Peyer's patch (tissue), 4 donors: ENCODE measurements at places on chromosomes 1 and 21. TPM values are rescaled to one million over a fixed set of nuclear protein-coding genes. Genes with fewer than 3 reads are reported as not detected.

DNA sequence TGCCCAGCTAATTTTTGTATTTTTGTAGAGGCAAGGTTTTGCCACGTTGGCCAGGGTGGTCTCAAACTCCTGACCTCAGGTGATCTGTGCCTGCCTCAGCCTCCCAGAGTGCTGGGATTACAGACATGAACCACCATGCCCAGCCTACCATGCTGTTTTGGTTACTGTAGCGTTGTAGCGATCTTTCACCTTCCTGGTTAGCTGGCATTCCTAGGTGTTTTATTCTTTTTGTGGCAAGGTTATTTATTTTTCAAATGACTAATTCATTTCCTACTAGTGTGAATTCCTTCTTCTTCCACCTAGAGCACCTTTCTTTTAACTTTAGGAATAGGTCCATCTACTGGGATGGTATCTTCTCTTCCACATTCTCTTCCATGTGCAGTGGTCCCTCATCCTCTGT lies 29.3 kb downstream of the TMEM200B start:
- DNase-seq: no peak

GRCh38 chr1:62823556-62823955 lies 39.6 kb downstream of the ATG4C start:
- no peak for DNase-seq

DNA sequence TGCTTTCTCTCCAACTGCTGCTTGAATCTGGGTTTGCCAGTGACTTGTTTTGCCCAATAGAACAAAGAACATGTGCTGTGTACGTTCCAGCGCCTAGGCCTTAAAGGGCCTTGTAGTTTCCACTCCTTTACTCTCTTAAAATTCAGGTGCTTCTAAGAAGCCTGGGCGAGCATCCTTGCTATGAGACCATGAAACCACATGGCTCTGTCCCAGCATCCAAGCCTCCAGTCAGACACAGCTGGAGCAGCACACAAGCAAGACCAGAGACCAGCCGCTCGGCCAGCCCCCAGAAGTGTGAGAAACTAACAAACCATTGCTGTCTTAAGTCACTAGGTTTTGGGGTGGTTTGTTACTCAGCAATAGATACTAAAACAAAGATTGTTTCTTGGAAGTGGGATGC lies 15.1 kb downstream of the PLEKHO1 start:
- DNase-seq: no peak

DNA sequence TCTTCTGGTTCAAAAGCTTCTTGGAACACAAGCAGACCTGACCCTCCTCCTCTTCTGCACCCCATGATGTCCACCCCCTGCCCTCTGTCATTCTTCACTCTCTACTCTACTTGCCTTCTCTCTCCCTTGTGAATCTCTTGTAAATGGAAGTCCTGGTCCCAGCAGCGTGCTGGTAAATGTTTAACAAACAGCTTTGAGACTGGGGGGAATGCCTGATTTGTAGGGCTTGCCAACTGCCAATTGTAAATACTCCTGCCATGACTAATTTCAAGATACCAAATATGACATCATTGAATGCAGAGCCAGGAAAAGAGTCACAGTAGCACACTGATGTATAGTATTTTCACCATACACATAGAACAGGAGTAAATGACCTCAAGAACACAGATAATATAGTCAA lies 40.9 kb upstream of the LRRN2 start:
- DNase-seq: no peak

DNA sequence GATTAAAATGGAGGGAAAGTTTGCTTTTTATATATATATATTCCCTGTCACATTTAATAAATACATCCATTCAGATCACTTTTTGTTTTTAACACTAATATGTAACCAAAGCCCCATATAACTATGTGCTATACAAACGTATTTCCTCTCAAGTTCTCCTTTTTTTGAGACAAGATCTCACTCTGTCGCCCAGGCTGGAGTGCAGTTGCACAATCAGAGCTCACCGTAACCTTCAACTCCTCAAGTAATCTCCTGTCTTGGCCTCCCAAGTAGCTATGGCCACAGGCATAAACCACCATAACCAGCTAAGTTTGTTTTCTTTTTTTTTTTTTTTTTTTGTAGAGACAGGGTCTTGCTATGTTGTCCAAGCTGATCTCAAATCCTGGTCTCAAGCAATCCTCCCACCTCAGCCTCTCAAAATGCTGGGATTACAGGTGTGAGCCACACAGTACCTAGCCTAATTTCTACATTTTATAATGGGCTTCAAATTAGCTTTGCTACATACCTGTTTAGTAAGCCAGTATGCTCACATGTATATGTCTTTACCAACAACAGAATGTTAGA lies 120.0 kb downstream of the TGFBR3 start:
- no peak for DNase-seq

DNA sequence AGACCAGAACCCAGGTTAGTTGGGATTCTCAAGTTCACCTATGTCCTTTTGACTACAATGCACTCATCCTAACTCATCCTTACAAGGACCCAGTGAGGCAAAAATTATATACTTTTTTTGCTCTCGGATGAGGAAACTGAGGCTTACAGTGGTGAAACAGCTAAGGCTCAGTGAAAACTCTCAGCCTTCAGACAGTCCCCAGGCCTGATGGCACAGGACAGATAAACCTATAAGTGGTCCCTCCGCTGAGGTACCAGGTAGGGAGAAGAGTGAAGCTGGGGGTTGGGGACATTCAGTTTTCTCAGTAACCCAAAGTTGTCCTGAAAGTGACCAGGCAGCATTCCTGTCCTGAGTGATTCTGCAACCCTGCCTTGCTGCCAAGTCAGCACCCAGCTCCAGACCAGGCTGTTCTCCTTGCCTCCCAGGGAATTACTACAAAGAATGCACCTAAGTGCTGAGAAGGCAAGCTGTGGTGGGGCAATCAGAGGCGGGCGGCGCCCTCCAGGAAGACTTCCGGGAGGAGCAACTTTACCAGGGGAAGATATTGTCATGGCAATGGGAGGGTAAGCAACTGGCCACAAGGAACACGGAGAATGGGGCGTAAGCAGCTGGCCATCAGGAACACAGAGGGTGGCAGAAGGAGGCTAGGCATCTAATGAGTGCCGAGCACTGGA lies 4.6 kb downstream of the TENT5B start:
- no peak for DNase-seq

DNA sequence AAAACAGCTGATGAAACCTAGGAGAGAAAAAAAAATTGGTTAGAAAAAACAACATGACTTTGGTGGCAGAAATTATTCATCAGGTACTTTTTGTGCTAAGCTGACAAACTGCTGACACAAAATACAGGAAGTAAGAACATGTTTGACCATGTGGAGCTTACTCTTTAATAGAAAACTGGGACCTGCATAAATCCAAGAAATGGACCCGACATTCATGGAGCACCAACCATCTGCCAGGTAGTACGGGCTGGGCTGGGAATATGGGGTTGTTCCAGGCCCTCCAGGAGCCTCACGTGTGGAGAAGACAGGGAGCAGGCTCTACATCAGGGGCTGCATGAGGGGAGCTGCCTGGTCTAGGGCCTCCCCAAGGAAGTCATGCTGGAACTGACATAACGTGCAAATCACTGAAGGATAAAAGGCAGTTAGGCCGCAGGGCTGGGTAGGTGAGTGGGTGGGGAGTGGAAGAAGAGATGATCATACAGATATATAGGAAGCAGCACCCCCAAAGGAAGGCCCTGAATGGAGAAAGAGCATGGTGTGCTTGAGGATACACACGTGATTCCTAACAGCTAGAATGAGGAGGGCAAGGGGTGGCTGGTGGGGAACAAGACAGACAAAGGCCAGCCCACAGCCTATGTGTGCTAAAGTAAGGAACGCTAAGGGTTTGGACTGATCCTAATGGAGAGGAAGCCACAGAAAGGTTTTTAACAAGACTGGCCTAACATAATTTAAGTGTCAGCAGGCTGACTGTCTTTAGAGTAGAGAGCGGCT lies 26.1 kb downstream of the CD58 start:
- DNase-seq: no peak

DNA sequence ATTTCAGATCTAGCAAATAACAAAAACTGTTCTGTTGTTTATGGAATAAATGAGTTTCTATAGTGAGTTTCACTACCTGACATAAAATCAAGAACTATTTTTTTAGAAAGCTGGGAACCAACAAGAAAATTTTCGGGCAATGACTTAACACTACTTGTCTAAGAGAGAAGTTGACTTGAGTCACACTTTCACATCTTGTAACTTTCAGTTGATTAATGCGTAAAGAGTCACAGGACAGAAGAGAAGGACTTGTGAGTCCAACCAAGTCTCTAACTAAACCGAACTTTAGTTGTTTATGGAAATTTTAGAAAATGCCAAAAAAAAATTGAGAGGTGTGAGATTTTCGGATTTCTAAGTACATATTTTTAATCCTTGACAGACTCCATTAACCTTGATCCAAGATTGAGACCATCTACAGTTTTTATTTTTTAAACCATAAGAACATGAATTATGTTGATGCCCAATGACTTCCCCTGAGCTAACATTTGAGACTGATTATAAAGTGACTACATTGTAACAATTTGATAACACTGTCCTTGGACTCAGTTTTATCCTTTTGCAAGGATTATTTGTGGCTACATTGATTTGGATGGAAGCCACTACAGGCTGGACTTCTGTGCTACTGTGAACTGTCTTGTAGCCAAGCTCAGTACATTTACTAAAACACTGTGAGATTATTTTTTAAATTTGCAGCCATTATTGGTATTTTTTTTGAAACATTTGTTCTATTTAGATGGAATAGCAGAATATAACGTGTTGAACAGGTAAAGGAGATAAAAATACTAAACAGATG lies 284.0 kb downstream of the PTPRC start:
- no peak for DNase-seq

- no peak for DNase-seq
Observed at GRCh38 chr21:24188506-24188905, 1418.8 kb downstream of the MRPL39 start.

DNA sequence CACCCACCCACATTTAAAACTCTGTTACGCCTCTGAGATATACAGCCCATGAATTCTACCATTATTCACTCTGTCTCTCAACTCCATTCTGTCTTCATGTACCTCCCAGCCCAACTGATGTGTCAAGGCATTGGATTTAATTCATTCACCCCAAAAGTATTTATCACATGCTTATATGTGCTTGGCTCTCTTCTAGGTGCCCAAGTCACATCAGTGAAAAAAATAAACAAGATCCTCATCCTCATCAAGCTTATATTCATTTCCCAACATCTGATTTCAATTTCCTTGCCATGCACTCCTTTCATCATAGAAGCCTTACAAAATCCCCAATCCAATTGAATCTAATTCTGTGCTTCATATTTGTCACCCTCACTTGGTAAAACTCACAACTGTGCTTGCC lies 967.6 kb downstream of the LTN1 start:
- DNase-seq: no peak

- DNase-seq: peak; percentile 74
Observed at GRCh38 chr1:205680073-205680851, at the start of gene SLC45A3. Gene SLC45A3, minus strand, starts transcription at chr1:205680509. Its CDS starts 15,853 bp downstream, at chr1:205664656.

GRCh38 chr1:226223786-226224244 lies 351 bp downstream of the MIXL1 start:
- peak; percentile 63 for DNase-seq

DNA sequence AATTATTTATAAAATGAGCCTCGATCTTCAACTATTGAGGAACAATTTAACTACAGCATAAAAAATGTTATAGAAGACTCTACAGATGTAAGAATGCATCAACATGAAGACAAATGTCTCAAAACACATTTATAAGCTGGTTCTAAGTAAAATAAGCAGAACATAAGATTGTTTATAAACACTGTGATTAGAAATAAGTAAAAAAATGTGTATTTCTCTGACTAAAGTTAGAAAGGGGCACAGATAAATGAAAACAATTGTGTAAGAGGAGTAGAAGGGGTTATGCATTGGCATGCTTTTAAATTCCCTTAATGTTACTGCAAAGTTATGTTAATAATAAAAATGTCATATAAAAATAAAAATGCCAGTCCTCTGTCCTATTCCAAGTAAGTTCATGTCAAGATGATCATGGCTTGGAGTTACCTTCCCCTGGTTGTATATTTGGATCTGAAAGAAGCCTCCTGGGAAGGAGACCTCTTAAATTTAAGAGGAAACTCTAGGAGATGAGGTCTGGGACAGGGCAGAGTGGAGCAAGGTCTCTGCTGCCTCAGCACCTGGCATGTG lies 70.2 kb upstream of the FAM20B start:
- no peak for DNase-seq

- DNase-seq: no peak
Observed at GRCh38 chr1:166603296-166603695, 236.0 kb upstream of the POGK start.

DNA sequence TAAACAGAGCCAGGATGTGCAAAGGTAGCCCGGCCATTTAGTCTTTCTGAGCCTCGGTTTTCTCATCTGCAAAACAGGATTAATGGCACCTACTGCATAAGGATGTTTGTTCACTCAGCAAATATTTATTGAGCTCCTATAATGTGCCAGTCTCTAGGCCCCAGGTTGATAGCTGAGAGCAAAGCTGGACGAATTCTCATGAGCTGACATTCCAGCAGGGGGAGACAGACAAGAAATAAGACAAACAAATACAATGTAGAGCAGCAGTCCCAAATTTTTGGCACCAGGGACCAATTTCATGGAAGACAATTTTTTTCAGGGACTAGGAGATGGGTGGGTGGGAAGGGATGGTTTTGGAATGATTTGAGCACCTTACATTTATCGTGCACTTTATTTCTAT lies 74.3 kb upstream of the PAX7 start:
- no peak for DNase-seq

DNA sequence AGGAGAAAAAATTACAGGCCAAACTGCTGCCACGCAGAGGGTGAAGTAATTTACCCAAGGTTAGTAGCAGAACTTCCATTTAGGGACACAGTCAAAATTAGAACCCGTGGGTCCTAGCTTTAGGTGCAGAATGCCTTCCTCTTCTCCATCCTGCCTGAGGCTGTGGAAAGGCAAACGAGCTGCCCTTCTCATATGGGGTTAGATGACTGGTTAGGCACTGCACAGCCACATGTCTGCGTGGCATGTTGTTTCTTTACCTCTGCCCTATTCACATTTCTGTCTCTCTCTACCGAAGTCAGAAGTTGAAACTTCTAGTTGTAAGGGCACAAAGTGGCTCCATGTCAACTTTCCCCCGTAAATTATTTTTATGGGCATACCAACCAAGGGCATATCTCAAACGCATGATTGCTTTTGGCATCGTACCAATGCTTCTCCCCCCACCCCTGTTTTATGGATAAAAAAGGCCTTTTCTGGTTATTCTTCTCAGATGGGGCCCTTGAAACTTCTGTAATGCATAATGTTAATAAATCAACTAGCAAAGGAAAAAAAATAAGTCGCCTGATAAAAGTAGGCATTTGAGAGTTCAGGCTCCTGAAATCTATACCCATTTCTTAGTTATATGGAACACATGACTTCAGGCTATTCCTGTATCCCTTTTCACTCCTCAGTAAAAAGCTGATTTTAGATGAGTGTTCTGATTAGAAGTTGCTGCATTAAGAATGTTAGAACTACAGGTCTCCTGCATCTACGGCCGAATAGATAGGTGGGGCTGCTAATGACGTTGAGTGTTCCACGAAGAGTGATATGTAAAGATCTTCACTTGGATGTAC lies 139.6 kb upstream of the NRIP1 start:
- no peak for DNase-seq

- no peak for DNase-seq
Observed at GRCh38 chr1:91022518-91022929, 689 bp upstream of the ZNF644 start.

STYXL2 gene
- total RNA-seq: not detected

PCBP3 gene
- total RNA-seq: 6.0 TPM

FAM151A gene
- 25.7 TPM for total RNA-seq

IL12RB2 gene
- 2.7 TPM for total RNA-seq

KCNA3 gene
- total RNA-seq: 2.3 TPM

LRRC39 gene
- total RNA-seq: 2.3 TPM

CFHR5 gene
- total RNA-seq: not detected

HOOK1 gene
- 43.3 TPM for total RNA-seq
